Gastroesophageal sphincter (tissue), 4 donors: ENCODE measurements at places on chromosomes 16 and 17.

DNA sequence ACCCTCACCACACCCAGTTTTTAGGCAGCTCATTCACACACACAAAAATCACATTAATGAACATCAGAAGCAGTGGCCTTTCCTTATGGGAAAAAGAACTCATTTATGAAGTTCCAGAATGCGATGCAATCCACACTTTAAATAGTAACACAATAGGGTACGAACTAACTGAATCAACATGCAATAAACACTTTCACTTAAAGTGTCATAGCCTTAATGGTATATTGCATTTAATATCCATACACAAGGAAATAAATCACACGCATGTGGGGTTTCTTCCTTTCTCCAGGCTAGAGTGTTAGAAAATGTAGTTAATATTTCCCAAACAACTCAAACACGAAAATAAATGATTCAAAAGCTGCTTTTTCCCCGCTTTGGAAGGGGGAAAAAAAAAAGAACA lies 19.7 kb downstream of the ADCY9 start:
- ATAC-seq, result no peak

DNA sequence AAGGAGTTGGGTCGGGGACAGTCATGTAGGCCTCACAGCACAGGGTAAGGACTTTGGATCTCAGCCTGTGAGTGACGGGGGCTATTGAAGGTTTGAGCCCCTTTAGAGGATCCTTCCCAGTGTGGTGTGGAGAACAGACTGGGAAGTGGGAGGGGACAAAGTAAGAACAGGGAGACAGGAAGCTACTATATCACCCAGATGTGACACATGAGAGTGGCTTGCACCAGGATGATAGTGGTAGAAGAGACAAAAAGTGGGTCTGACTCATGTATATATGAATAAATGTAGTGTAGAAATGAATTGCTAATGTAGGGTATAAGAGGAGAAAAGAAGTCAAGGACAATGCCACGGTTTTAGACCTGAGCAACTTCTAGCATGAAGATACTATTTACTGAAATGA lies 4.5 kb downstream of the NUP93 start:
- ATAC-seq, result no peak

DNA sequence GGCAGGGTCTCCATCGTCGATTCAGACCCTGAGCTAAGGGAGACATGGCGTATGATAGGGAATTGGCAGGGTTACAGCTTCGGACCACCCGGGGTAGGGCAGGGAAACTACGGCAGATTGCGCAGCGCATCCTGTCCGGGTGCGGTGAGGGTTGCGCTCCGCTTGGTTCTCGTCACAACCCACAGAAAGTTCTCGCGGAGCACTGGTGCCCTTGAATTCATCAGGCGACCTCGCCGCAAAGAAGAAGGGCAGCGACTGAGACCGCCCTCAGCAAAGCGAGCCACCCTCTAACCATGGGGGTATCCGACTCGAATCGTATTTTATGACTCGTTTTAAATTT lies 1.2 kb downstream of the HS3ST3B1 start:
- no peak for ATAC-seq

DNA sequence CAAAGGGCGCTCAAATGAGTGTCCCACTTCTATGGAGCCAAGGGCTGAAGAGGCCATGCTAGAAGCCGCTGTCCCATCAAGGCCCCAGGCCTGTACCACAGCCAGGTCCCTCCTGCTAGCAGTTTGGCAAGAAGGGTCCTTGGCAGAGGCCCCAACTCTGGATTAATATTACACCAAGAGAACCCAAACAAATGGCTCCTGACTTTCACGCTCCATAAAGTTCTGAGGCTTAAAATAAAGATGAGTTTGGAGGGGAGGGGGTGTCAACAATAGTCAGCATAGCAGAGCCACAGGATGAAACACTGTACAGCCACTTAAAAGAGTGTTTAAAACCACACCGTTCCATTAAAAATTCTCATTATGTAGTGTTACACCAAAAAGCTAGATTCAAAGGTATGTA lies 30.5 kb downstream of the CUEDC1 start:
- no peak for ATAC-seq

- no peak for ATAC-seq
These were observed 27.8 kb downstream of the NAGPA start for GRCh38 chr16:5005916-5006315.

- no peak for ATAC-seq
These were observed 37.3 kb upstream of the CDH15 start for GRCh38 chr16:89134269-89134668.
